ENCODE measurements at places on chromosomes 6 and 20. TPM values are rescaled to one million over a fixed set of nuclear protein-coding genes. Genes with fewer than 3 reads are reported as not detected.

GRCh38 chr6:166541876-166542579 lies 44.5 kb downstream of the RAMACL start:
- DNase-seq, result no peak

DNA sequence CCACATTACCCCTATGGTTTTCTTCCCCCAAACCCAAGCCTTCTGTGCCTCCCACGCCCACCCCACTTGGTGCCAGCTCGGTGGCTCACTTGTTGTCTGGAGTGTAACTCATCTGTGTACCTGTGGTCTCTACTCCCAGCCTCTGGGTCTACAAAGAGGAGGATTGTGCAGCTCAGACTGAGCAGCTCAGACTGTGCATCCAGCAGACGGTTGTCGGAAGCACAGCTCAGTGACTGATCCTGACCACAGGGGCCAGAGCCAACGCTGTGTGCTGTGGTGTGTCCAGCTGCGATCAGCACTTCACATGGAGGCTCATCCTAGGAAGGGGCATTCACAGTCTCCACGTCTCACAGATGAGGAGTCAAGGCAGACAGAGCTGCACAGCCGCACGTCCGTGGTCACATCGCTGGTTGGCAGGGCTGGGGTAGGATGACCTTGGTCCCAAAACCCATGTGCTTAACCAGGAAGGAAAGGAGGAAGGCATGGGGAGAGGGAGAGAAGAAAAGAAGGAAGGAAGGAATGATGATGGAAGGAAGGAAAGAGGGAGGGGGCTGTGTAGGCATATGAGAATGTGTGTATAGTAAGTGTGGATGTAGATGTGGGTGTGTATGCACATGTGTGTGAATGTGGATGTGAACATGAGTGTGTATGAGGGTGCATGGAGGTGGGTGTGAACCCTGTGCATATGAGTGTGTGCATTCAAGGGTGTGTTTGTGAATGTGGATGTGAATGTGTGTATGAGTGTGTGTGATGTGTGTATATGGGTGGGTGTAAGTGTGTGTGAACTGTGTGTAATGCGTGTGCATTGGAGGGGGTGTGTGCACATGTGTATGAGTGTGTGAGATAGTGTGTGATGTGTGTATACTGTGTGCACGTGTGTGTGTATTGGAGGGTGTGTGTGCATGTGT lies 28.2 kb upstream of the STX16 start:
- no peak for DNase-seq

DNA sequence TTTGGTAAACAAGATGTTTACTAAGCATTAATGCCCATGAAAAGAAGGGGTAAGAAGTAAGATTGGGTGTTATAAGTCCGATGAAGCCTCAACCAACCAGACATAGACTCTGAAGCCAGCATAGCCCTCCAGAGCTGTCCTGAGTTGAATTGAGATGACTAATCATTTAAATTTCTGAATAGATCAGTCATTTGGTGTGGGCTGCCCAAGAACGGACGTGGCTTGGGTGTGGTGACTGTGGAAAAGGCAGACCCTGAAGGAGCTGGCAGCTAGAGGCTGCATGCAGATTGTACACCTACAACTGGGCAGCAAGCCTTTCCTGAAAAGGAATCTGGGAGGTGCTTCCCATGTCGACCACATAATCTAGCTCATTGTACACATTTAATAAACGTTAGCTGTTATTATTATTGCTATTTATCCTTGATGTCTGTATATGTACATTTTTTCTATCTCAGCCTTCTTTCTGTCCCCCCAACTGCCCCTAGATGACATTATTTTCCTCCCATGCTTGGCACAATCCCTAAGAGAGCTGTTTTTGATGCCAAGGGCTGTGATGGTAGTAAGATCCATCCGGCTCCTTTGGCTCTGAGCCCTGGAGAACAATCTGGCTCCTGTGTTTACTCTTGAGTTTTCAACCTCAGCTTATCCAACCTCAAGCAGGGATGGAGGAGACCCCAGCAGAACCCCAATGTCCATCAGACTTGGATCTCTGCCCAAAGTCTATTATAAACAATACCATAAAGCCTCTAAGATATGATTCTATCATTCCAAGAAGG lies 57.6 kb upstream of the JAG1 start:
- peak; percentile 25 for DNase-seq

GRCh38 chr6:81762132-81762531 lies 9.7 kb upstream of the TENT5A start:
- DNase-seq, result no peak

DNA sequence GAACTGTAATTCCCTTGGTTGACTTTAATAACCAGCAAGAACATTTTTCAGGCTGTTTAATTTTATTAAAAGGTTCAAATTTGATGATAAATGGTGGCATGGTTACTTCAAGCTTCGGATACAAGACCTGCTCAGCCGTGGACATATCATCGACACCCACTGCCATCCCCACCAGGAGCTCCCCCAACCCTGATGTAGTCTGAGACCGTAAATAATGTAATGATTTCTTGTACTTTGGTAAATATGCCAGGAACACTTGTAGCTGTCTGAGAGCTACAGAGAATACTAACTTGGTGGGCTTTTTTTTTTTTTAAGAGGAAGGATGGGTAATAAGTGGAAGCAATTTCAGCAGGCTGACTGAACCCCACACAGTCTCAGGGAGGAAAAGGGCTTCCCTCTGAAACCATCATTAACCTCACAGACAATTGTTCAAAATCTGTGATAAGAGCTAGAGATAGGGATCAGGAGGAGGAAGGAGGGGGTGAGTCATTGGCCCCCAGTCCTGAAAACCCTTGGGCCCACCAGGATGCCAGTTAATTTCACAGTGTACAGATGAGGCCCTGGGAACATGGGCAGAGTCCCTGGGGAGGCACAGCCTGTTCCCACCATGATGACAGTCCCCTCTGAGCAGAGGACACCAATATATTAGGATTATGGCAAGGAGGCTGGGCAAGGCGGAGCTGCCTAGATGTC lies 56.0 kb downstream of the APCDD1L start:
- no peak for DNase-seq

TTBK1 gene
- 0.12 TPM for total RNA-seq

- DNase-seq, result no peak
Observed at GRCh38 chr20:32438331-32438858, 80.3 kb downstream of the ASXL1 start.

SLC35D3 gene
- total RNA-seq, result not detected

GRCh38 chr6:160088069-160088783 lies 33.4 kb upstream of the SLC22A1 start:
- peak; percentile 44 for DNase-seq

DNA sequence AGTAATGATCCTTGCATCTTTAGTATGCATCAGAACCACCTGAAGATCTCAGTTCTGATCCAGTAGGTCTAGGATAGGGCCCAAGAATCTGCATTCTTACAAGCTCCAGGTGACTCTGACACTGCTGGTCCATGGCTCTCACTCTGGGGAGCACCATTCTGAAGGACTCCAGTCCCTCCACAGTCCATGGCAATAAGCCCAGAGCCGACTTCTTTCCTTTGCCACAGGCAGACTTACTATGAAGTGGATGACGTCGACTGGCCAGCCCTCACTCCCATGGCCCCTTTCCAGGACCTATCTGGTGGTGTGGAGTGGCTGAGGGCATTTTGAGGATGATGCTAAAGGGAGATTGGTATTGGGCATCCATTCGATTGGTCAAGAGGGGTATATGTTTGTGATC lies 21.8 kb upstream of the LY86 start:
- DNase-seq, result no peak

DNA sequence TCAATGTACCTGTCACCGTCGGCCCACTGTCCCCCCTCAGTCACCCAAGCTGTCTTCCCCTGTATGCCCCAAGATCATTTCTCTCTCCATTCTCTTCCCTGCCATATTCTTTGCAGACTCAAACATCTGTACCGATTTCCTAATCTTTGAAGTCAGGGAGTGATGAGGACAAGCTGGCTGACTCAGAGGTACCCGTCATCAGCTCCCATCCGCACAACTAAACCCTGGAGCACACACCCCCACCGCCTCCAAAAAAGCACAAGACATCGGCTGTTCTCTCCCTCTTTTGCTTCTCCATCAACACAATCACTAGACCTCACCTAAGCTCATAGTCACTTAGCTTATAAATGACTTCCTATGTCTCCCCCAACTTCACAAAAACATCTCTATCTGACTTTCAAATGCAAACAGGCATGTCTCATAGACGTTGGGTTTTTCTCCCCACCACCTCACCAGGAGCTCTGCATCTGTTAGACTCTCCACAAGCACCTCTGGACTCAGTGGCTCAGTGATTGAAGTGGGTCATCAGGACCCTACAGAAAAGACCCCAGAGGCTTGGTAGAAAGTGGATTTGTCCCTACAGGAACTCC lies 11.5 kb upstream of the NFATC2 start:
- no peak for DNase-seq

- no peak for DNase-seq
Observed at GRCh38 chr6:15327271-15327670, 81.4 kb downstream of the JARID2 start.

TOMM34 gene
- total RNA-seq, result 44.2 TPM

- DNase-seq, result no peak
Observed at GRCh38 chr6:24125980-24126379, at the start of gene NRSN1. TSS of gene NRSN1 (plus strand) at chr6:24126215. CDS start at chr6:24134328, 8,113 bp downstream.

DNA sequence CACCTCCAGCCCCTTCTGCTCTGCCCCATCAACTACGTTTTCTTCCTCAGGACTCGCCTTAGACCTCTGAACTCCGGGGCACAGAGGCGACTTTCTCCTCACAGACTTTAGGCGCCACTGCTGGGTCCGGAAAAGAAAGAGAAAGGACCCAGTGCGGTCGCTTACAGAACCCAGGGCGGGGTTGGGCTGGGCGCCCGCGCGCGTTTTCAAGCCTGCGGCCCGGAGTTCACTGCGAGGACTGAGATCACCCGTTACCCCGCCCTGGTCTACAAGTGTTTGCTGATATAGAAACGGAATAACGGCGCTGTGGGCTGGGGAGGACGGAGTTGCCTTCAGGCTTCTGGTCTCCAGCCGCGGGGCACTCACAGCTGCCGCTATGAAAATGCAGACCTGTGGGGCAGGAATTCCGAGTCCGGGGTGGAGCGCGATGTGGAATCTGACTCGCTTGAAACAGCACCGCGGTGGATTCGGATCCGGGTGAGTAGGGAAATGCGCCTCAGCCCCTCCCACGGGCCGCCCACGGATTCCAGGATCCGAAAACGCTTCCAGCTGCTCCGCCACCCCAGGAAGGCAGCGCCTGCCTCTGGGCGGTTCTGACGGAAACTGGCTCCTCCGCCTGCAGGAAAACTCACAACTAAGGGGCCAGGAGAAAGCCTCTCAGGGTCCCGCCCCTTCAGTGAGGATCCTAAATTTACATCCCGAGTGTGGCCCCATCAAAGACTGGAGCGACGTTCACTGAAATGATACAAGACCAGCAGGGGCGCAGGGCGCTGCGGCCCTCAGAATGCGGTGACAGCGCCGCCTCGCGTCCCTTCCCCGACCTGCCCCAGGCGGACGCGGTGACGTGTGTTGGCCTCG lies 29.4 kb downstream of the HLA-F start:
- peak; percentile 92 for DNase-seq

- DNase-seq, result no peak
Observed at GRCh38 chr6:99739526-99739925, 132.9 kb downstream of the PRDM13 start.

DNA sequence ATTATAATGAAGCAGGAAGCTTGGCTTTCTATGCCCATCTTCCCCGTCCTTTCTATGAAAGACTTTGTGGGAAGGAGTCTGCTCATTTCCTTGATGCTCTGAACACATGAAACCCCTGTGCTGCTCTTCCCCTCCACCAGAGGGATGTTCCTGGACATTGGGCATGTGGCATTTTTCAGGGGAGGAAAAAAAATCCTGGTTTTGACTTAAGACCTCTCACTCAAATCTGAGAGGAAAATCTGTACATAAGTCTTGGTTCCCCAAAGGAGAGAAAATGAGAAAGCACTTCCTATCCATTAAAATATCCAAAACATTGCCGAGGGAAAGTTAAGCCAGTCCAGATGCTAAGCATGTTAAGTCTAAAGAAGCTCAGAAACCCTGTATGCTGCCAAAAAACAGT lies 393.0 kb downstream of the PAX1 start:
- no peak for DNase-seq

- DNase-seq, result no peak
Observed at GRCh38 chr6:19848465-19849029, 11.4 kb downstream of the ID4 start.

DNA sequence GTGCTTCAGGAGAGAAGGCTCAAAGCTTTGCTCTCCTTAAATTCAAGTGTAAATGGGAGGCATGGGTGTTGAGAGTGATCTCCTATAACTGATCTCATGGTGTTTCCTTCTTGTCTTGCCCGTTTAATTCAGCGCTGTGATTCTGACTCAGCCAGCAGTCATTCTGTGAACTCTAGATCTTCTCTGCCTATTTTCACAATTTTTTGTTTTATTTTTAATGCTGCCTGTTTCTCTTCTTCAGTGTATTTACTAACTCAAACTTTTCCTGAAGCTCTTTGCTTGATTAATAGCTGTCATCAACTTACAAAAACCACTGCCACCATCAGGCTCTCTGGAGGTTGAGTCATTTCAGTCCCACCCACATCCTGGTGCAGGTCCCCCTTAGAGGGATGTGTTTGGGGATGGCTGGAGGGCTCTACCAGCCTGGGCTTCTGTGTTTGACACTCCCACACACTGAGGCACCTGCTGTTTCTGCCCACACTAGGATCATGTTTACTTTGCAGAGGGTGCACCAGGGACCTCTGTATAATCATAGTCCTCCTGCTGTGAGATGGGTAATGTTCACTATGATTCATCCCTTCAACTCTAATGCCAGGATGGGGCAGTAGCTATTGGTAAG lies 94.0 kb downstream of the SHLD1 start:
- DNase-seq, result no peak

GRCh38 chr6:52517502-52518278 lies 59.2 kb downstream of the TRAM2 start:
- peak; percentile 94 for DNase-seq

- DNase-seq, result peak; percentile 55
Observed at GRCh38 chr20:40749985-40750506, 61.0 kb upstream of the MAFB start.

- no peak for DNase-seq
Observed at GRCh38 chr6:94600636-94601035, 976.7 kb upstream of the MANEA start.

ARMH2 gene
- not detected for total RNA-seq

- peak; percentile 45 for DNase-seq
Observed at GRCh38 chr6:156886409-156886808, 109.2 kb downstream of the ARID1B start.

GSTA3 gene
- not detected for total RNA-seq

DNA sequence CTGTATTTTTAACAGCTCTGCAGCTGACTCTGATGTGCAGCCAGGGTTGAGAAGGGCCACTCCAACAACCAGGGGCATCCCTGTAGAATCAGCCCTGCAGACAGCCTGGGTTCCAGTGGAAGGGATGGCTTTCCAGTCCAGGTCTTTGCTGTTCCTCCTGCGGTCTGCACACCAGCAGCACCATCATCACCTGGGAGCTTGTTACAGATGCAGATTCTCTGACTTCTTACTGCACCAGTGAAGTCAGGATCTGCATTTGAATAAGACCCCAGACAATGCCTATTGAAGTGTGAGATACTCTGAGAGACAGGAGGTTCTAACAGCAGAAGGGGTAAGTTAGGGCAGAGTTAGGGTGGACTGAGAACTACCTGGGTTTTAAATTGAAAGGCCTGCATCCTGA lies 151.3 kb downstream of the F13A1 start:
- DNase-seq, result no peak

CEP85L gene
- total RNA-seq, result 12.0 TPM
